Gastrocnemius medialis (tissue), 4 donors: ENCODE measurements at places on chromosomes 6 and 20. TPM values are rescaled to one million over a fixed set of nuclear protein-coding genes. Genes with fewer than 3 reads are reported as not detected.

The TAPBP gene
- total RNA-seq, result 15.9 TPM

The LY6G5C gene
- total RNA-seq, result not detected

The PDE10A gene
- total RNA-seq, result 1.5 TPM

The PBOV1 gene
- not detected for total RNA-seq

The HLA-DOA gene
- total RNA-seq, result 0.20 TPM

The DEF6 gene
- total RNA-seq, result 0.95 TPM

The TSPO2 gene
- total RNA-seq, result not detected

The LAMA4 gene
- total RNA-seq, result 19.1 TPM

The BPIFB2 gene
- not detected for total RNA-seq

The L3MBTL3 gene
- total RNA-seq, result 6.1 TPM

The SLC24A3 gene
- total RNA-seq, result 3.3 TPM

The COL9A1 gene
- not detected for total RNA-seq

The SIGLEC1 gene
- 3.0 TPM for total RNA-seq

The C6orf132 gene
- total RNA-seq, result 0.16 TPM

The DCDC2 gene
- total RNA-seq, result 0.29 TPM

The OXT gene
- 2.2 TPM for total RNA-seq

The TMEM244 gene
- not detected for total RNA-seq

The SLC35D3 gene
- not detected for total RNA-seq

The ZBTB46 gene
- 6.9 TPM for total RNA-seq

The SLC52A3 gene
- total RNA-seq, result 0.15 TPM

The BCKDHB gene
- total RNA-seq, result 1.6 TPM

The TNFAIP3 gene
- total RNA-seq, result 7.1 TPM

The CCM2L gene
- total RNA-seq, result 3.2 TPM

The TSPYL1 gene
- 74.2 TPM for total RNA-seq

The SLC17A9 gene
- total RNA-seq, result 0.55 TPM

The VEGFA gene
- 125 TPM for total RNA-seq

The TP53TG5 gene
- total RNA-seq, result not detected
